ENCODE measurements at places on chromosomes 3 and 15. TPM values are rescaled to one million over a fixed set of nuclear protein-coding genes. Genes with fewer than 3 reads are reported as not detected.

- DNase-seq, result no peak
These were observed 113.5 kb upstream of the ALCAM start for GRCh38 chr3:105253225-105253624.

DNA sequence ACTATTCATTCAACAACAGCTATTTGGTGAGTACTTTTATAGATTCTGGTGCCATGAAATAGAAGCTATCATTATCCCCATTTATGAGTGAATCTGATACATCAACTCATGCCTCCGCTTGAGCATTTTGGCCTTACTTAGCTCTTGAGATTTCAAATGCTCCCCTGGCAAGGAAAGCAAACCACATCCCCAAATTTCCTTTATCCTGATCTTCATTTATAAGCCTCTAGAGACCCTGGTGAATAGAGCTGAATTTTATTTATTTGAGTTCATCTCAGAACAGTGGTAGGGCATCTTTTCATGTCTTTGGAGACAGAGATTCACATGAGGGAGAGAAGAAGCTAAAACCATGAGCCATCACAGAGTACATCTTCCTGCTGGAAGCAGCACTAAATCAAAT lies 317.2 kb downstream of the SLC9A9 start:
- DNase-seq, result no peak

DNA sequence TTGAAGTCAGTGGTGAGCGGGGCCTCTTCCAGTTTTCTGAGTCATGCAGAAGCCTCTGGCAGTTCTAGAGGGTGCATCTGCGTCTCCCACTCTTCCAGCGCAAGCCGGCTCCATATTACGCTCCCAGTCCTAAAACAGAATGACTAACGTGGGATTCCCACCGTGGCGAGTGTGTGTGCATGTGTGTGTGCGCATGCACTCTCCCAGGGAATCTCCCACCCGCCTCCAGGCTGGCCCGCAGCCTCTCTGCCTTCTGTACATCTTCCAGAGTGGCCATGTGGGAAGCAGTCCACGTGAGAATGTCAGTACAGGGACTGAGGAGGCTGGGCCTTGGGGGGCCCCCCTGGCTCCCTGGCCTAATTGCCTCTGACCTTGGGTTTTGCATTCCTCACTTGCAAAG lies 87.7 kb downstream of the LSM3 start:
- DNase-seq, result peak; percentile 58

DNA sequence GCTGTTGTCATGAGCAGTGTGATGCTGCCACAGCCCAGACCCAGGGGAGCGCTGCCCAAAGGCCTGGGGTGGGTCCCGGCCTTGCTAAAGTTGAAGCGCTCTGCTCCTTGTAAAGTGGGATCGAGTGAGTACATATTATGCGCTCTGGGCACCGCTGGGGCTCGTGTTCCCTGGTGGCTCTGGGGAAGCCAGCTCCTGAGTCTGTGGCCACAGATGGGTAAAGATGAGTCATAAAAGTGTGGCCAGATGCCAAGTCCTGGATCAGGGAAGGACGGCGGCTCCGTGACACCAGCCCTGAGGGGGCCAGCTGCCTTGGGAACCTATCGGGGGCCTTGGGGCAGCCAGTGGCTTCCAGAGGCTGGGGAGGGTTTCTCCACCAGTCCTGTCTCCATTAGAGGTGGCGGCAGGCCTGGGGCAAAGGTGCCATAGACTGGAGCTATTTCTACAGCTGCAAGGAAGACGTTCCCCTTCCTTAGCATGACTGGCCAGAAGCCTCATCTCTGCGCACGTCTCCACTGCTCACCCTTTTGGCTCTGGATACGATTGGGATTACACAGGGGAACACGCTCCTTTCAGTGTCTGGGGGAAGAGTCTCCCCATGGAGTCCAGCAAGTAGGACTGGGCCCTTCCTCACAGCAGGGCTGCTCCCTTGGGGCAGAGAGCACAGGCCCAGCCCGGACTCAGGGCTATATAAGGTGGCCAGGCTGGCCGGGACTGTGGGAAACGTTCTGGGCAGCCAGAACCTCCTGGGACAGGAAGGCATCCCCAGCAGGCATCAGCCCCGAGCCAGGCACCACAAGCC lies 1.2 kb upstream of the ITIH4 start:
- peak; percentile 62 for DNase-seq

DNA sequence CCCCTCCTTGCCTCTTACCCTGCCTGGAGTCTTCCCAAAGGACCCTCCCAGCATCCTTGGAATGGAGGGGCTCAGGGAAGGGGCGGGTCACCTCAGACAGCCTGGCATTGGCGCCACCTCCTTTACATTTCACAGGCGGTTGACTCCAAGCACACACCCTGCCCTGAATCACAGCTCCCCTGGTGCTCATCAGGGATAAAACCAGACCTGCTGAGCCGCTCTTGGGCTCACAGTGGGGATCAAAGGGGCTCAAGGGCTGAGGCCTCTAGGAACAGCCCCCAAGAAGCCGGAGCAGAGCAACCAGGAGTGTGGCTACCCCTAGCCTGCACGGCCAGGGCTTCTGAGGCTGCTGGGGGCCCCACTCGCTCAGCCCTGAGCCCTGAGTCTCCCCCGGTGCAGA lies 16.6 kb downstream of the LINGO1 start:
- DNase-seq, result no peak

DNA sequence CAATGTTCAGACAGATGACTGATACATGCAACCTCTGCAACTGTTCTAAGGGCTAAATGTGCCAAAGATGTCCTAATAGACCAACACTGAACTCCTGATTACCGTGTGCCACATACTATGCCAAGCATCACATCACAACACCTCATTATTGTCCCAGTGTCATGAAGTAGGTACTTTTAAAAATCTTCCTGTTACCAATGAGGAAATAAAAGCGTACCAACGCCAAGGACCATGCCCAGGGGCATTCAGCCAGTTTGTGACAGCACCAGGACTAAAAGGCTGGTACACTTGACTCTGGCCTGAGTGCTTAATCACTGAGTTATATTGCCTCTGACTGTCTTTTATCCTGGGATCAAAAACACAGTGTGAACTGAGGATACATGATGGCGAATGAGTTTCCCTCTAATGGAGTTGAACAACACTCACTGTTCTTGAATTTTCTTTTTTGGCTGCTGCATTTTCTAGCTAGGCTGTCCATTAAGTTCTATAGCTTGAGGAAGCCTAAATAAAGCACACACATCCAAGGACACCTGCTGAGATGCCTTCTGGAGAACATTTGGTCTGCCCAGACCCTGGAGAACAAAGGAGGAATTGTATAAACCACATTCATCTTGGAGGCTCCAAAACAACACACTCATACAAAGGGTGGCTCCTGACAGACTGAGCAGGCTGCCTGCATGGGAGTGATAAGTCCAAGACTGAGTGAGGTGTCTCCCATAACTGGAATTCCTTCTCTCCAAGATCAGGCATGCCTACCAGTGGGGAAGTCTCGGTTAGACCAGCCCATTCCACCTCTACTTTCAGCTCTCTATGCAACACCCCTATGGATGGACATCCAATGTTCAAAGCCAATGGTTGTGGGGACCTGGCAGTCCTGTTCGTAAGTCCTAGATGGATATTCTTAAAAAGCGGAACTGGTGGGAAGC lies 126.7 kb upstream of the PRICKLE2 start:
- no peak for DNase-seq

GRCh38 chr3:155420881-155421486 lies 127.5 kb upstream of the STRIT1 start:
- no peak for DNase-seq

DNA sequence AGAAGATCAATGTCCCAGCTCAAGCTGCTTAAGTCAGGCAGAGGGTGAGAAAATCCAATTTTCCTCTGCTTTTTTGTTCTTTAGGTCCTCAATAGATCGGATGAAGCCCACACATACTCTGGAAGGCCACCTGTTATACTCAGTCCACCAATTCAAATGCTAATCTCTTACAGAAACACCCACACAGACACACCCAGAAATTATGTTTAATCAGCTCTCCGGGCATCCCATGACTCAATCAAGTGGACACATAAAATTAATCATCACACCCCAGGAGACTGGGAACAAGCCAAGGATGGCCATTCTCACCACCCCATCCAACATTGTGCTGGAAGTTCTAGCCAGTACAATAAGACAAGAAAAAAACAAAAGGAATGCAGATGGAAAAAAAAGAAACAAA lies 67.8 kb upstream of the SLC24A5 start:
- DNase-seq, result no peak

- DNase-seq, result no peak
These were observed 58.9 kb upstream of the GATA2 start for GRCh38 chr3:128551867-128552266.

GRCh38 chr15:80691575-80691974 lies 3.5 kb upstream of the ABHD17C start:
- DNase-seq, result no peak

C3orf52 gene
- total RNA-seq, result 14.6 TPM

ACOX2 gene
- 26.2 TPM for total RNA-seq

PRR20G gene
- total RNA-seq, result not detected

SERPINI1 gene
- total RNA-seq, result 20.0 TPM

SLC9C1 gene
- total RNA-seq, result 0.03 TPM

MYO9A gene
- 38.2 TPM for total RNA-seq

Measured in hepatocyte (in vitro differentiated cells).